ENCODE measurements at places on chromosomes 3 and 15.
A peak's percentile ranks its signal among the peaks of the same experiment; 100 is the strongest.

DNA sequence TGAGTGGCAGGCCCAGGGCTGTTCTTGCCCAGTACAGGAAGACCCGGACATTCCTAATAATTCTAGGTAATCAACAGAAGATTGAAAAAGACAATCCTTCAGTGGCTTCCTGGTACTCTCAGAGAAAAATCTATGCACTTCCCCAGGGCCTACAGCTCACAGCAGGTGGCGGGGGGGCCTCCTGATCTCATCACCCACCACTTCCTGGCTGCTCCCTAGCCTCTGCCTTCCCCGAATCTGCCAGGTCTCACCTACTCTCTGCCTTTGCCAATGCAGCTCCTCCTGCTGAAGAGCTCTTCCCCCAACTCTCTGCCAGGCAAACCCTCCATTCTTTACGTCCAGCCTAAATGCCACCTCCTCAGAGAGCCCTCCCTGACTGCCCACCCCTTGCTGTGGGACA is 37.5 kb downstream of the EHD4 start:
- peak; percentile 75 for DNase-seq

DNA sequence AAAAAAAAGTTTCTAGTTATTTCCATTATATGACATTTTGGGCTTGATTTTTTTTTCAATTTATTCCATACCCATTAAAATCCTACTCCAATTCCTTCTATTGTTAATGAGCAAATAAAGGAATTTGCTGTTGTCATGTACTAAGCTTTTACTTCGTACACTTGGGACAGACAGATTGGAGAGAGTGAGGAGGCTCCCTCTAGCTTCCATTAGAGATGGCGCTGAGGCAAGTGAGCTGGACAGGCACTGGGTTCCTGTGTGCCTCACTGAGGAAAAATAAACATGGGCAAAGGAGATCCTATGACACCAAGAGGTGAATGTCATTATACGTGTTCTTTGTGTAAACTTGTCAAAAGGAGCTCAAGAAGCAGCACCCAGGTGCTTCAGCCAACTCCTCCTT is 441.1 kb upstream of the MDFIC2 start:
- DNase-seq, result no peak

DNA sequence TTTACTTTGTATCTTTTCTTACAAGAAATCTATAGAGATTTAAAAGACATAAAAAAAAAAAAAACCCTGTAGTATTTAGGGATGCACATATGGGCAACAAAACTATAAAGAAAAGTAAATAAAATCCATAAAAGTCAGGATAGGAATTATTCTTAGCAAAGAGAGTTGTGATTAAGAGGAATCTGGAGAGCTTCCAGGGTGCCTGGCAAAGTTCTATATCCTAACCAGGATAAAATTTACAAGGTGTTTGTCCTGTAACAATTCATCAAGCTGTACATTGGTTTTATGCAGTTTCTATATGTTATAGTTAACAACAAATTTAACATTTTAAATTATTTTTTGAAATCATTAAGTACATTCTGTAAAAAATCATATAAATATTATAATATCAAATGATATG is 7.9 kb downstream of the SECISBP2L start:
- DNase-seq, result no peak

GRCh38 chr3:68090571-68090970 is 436.2 kb upstream of the SUCLG2 start:
- no peak for DNase-seq

GRCh38 chr15:43360821-43361220 is 10.0 kb downstream of the ZSCAN29 start:
- no peak for DNase-seq

DNA sequence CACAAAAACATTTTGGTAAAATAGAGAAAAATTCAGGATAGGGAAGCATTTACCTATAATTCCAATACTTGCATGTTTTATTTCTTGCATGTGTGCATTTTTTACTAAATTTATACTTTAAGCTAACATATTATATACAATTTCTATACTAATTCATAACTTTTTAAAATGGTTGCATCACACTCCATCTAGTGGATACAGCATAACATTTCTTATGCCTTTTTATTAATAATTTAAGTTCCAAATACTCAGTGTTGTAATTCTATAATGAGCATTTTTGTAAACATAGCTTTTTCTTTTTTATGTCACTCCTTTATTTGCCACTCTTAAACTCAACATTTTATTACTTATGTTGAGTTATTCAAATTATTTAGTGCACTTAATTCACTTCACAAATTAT is 477.7 kb downstream of the ZBBX start:
- no peak for DNase-seq

DNA sequence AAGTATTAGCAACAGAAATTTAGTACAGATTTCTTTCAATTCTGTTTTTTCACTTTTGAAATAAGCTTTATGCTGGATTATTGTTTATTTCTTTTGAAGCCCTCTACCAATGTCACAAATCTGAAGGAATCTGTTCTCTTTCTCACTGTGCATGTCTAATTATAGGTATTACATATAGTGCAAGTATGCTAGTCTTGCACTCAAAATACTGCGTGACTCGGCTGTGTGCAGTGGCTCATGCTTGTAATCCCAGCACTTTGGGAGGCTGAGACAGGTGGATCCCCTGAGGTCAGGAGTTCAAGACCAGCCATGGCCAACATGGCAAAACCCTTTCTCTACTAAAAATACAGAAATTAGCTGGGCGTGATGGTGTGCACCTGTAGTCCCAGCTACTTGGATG is 95.8 kb upstream of the PLAAT1 start:
- DNase-seq, result no peak

- no peak for DNase-seq
Observed at GRCh38 chr3:176798680-176799079, 398.6 kb downstream of the TBL1XR1 start.

DNA sequence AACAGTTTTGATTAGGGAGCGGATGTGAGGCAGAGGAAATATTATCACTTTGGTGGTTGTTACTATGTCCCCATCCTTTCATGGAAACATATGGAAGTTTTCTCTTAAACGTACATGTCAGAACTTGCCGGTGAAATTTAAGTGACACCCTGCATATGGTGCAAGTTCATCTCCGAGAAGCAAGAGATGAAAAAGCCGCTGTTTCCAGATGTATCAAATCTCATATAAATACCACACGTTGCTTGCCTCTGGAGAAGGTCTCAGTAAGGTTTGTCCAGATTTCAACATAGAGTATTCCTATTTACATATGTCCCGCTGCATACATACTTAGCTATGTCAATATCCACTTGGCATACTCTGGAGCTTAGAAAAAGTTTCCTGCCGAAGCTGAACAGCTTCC is 172.2 kb upstream of the ICE2 start:
- no peak for DNase-seq

DNA sequence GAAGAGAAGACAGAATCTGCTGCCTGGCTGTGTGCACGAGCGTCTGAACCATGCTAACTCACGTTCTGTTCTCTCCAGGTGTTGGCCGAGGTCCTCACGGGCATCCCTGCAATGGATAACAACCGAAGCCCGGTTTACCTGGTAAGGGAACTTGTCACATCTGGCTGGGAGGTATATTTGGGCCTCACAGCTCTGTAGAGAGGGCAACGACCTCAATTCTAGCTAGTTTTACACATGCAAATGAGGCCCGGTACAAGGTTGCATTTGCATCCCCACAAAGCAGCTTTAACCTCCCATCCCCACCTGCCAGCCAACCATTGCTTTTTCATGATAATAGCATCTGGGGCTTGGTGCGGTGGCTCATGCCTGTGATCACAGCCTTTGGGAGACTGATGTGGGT is 22.0 kb upstream of the TATDN2 start:
- no peak for DNase-seq

GRCh38 chr3:61627768-61628185 is 66.4 kb downstream of the PTPRG start:
- DNase-seq, result no peak

GRCh38 chr3:127413871-127414270 is 126.0 kb upstream of the PRR20G start:
- DNase-seq, result no peak

GRCh38 chr3:71582036-71582611 is 1.4 kb downstream of the FOXP1 start:
- peak; percentile 9 for DNase-seq
